ENCODE measurements at places on chromosomes 6 and 20.

DNA sequence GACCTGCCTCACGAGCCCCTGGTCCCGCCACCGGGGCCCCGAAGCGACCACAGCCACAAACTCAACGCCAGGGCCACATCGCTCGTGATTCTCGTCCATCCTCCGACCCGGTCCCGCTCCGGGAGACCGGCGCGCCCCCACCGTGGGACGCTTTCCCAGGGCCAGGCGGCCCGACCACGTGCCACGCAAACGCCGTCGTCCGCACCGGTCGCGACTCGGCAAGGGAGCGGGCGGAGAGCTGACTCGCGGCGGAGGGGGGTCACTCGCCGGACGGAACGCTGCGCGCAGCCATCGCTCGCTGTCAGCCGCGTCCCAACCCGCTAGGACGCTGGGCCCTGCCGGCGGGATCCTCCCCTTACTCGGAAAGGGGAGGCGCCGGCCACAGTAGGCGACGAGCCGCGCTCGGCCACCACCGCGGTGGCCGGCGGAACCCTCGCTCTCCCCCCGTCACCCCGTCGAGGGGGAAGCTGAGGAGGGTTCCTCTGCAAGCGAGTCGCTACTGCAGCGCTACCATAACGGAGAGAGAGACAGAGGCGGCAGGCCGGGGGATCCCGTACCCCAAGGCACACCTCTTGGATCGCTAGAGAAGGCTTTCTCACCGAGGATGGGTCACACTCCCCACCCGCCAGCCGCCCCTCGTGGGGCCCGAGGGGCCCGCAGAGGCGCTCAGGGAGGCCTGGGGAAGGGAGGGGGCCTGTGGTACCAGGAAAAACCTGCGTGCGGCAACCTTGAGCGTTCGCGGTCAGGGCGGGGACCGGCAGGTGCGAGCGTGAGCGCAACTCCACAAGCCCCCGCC, 511.8 kb upstream of the ZNF337 start:
- DNase-seq, result no peak

GRCh38 chr20:38651154-38651553, 49.5 kb downstream of the ARHGAP40 start:
- DNase-seq, result no peak

DNA sequence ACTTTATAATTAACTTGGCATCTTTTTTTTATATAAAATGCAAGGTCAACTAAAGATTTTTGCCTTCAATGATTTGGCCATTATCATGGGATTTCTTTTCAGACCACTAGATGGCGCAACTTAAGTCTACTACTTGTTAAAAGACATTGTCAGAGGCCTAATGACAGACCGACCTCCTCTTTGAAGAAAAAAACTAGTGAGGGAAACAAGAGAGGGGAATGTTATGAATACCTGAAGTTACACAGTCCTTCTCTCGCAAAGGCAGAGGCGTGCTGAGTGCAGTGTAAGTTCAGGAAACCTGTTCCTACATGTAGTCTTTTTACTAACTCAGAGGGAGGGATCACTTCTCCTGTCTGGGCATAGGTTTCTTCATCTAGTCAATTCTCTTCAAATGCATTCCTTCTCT, 9.3 kb downstream of the TRAPPC3L start:
- peak; percentile 100 for DNase-seq

GRCh38 chr6:53906842-53907241, 112.0 kb downstream of the LRRC1 start:
- DNase-seq, result no peak

DNA sequence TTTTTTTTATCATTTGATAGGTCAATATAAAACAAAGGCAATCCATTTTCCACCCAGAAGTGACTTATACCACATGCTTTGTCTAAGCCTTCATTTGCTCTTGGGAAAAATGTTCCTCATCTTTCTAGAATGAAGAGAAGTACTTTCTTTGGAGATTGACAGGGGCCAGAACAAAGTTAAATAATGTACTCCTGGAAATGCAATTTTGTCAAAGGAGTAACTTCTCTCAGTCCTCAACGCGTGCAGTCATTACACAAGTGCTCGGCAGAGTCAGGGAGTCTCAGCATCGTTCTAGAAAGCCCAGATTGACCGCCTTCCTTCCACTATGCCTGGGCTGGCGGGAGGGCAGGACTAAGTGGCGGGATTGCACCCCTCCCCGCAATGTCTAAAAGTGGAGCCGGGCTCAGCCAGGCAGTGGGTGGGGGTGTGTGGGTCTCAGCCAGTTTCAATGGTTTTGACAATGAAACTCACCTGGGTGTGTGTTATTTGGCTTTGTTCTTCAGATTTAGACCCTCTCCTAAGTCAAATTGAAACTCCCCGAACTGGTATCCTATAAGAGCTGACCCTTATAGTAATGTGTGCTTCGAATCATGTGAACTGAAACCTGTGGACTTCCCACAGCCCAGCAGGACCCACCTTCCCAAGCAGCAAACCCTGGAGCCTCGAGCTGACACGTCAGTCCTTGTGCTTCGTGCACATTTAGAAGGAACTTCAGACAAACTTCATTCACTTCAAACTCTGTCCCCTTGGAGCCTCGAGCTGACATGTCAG, 63.2 kb upstream of the DUSP22 start:
- no peak for DNase-seq

DNA sequence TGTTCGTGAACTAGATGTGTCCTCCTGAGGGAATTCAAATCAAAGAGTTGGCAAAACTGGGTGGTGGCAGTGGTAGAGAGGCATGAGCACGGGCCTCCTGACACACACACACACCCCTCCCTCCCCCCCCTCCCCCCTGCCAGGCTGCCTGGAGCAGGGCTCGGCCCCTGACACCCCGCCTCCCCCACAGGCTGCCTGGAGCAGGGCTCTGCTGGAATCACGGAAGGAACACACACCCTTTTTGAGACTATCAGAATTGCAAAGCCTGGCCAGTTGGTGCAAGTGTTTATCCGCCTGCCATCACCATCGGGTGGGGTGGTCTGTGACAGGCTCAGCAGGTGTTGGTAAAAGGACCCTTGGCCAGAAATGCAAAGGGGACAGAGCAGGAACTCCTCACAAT, 59.0 kb downstream of the FAM120B start:
- no peak for DNase-seq

DNA sequence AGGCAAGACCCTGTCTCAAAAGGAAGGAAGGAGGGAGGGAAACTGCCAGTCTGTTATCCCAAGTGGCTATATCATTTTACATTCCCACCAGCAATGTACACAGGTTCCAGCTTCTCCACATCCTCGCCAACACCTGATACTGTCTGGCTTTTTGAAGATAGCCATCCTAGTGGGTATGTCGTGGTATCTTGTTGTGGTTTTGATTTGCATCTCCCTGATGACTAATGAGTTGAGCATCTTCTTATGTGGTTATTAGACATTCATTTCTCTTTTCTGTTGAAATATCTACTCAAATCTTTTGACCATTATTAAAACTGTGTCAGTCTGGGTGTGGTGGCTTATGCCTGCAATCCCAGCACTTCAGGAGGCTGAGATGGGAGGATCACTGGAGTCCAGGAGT, 47.9 kb upstream of the ARID1B start:
- no peak for DNase-seq

DNA sequence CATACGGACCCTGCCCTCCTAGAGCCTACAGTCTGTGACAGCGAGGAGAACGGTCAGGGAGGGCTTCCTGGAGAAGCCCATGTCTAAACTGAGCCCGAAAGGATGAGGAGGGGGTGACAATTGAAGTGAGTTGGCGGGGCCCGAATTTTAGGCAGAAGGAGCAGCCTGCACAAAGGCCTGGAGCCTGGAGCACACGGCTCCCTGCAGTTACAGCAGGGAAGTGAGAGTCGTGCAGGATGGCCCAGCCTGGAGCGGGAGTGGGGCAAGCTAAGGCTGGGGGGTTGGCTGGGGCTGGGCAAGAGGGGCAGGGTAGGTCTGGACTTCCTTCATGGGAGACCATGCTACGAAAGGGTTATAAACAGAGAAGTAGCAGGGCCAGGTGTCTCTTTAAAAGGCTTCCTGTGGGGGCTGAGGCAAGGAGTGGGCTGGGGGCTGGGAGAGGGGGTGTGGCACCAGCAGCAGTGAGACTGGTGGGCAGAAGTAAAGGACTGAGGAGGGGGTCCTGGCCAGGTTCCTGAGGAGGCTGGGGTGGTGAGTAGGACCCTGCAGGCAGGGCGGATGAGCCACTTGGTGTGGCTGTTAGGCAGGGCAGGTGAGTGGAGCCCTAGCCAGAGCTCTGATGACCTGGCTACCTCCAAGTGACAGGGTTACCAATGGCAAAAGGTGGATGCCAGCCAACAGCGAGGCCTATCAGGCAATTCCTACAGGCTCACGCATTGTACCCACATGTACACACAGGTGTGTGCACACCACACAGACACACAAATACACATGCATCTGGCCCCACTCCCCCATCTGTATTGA, 119.2 kb downstream of the MRPL14 start:
- no peak for DNase-seq

- DNase-seq, result no peak
These were observed 120.3 kb downstream of the KCNQ5 start for GRCh38 chr6:72742001-72742673.

GRCh38 chr20:37846573-37846972, 56.4 kb upstream of the VSTM2L start:
- DNase-seq, result peak; percentile 65

- DNase-seq, result no peak
These were observed 6.5 kb downstream of the RNF144B start for GRCh38 chr6:18393698-18394097.

DNA sequence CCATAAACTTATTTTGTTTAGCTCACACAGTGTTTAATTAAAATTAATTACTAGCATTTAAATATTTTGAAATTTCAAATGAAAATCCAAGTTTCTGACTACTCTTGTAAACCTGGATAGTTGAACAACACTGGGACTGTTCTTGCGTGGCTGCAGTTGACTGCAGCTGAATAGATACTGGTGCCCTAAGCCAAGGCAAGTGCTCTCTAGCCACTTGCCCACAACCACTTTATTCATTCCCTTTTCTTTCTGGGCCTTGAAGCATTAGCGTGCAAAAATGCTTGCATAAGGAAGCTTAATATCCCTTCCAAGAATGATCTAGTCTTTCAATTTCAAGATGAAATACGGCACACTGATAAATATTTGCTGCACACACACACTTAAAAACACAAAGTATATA, 676.0 kb upstream of the MARCKS start:
- DNase-seq, result no peak

Measured in NCI-H2029 treated with DMSO at 0.1 percent for 48 hours (cell line).